Progenitor cell of endocrine pancreas (in vitro differentiated cells): ENCODE measurements at places on chromosomes 3 and 15.

DNA sequence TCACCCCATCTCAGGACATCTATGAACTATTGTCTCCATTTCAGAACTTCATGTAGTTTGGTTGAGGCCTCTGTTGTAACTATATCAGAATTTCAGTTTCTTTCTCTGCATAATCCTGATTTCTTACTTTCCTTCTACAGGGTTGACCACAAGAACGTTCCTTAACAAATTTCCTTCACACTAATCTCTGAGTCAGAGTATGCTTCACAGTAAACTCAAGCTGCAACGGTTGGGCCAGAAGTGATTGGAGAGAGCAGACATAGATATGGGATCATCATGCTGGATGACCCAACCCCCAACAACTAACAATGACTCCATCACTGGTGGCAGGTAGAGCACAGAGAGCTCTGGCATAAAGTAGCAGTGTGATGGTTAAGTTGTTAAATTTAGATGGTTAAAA, 128.8 kb upstream of the OSTN start:
- no peaks in the 10 kb centered on the region for H3K27me3 ChIP-seq
- no peaks in the 10 kb centered on the region for H3K4me1 ChIP-seq
- H3K4me3 ChIP-seq = no peak overlapping the region
- H3K27ac ChIP-seq = no peak overlapping the region
- no peaks in the 10 kb centered on the region for H3K36me3 ChIP-seq

- H3K27me3 ChIP-seq = no peaks in the 10 kb centered on the region
- no peak overlapping the region for H3K27ac ChIP-seq
- no peaks in the 10 kb centered on the region for H3K4me1 ChIP-seq
- no peak overlapping the region for H3K4me3 ChIP-seq
- H3K36me3 ChIP-seq = no peaks in the 10 kb centered on the region
- no peak for DNase-seq
Measured at GRCh38 chr3:24886501-24886900, 391.9 kb upstream of the THRB start.

DNA sequence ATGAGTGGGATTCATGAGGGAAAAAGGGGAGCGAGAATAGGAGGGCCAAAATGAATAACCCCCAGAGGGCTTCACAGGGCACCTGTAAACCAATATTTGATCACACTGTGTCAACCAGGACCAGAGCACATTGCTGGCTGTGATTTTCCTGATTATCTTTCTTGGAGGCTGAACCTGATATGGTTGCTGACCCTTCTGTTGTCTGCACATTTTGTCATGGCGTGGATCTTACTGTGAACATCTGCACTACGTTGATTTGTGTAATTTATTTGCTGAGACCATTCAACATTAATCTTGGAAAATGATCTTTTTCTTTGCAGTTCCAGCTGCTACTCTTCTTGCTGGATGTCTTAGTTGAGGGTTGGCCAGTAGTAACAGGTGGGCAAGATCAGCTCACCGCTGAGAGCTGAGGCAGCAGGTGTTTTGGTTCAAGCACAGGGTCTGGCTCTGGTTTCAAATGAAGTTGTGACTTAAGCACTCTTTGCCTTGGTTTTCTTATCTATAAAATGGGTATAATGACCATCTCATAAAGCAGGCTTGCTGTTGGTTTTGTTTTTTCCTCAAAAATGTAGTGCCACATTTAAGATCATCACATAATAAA, 61.2 kb downstream of the ARHGEF26 start:
- no peak overlapping the region for H3K27ac ChIP-seq
- no peak overlapping the region for H3K4me3 ChIP-seq
- peaks cover 10% of the 10 kb centered on the region for H3K4me1 ChIP-seq
- H3K36me3 ChIP-seq = peaks cover 6% of the 10 kb centered on the region
- no peak for DNase-seq

DNA sequence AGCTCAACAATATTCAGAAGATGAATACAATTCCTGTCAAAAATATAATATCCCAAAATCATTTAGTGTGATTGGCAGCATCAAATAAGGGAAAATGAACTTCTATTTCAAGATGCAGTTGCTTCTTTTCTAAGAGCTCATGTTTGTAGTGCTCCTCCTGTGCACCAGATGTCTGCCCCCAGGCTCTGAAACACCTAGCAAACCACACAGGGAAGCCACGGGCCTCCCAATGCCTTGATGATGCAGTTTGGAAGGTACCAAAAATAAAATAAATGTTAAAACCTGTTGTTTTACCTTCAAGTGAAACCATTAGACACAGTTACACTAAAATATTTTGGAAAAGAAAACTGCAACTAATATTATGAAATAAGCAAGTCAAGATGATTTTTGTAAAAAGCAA, 22.2 kb downstream of the CFAP20DC start:
- DNase-seq = no peak
- H3K27ac ChIP-seq = no peak overlapping the region
- no peaks in the 10 kb centered on the region for H3K36me3 ChIP-seq
- no peaks in the 10 kb centered on the region for H3K27me3 ChIP-seq
- H3K4me1 ChIP-seq = peaks cover 5% of the 10 kb centered on the region

DNA sequence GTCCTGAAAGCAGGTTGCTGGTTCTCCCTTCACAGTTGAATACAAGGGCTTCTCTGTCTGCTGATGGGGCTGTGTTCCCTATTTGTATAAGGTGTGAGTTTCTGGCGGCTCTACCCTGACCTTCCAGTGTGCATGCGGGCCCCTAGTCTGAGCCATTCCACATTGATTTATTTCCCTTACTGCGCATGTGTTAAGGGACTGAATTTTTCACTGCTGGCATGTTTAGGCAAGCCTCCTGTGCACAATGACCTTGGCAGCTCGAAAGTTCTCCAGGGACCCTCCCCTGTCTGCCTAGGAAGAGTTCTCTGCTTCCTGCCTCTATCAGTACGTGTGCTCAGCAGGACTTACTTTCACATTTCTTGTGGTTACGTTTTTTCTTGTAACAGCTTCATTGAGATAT, 11.4 kb downstream of the TRAK1 start:
- H3K27ac ChIP-seq = peak overlapping the region; percentile 89
- no peaks in the 10 kb centered on the region for H3K27me3 ChIP-seq
- peaks cover 15% of the 10 kb centered on the region for H3K36me3 ChIP-seq
- DNase-seq = peak; percentile 16
- H3K4me1 ChIP-seq = peaks cover 14% of the 10 kb centered on the region

DNA sequence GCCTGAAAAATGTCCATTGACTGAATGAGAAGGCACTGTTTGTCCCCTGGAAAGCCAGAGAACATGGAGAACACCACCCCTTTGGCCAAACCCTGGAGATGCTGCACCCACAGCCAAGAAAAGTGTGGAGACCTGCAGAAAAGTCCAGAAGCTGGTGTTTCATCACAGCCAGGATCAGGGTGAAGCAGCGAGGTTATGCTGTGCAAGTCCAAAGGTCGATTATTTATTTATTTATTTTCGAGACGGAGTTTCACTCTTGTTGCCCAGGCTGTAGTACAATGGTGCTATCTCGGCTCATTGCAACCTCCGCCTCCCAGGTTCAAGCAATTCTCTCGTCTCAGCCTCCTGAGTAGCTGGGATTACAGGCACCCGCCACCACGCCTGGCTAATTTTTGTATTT, 5.5 kb upstream of the CTSH start:
- no peak for DNase-seq
- H3K4me1 ChIP-seq = peaks cover 33% of the 10 kb centered on the region
- no peak overlapping the region for H3K27ac ChIP-seq
- H3K36me3 ChIP-seq = no peaks in the 10 kb centered on the region
- peaks cover 10% of the 10 kb centered on the region for H3K27me3 ChIP-seq

GRCh38 chr15:95170561-95171380, 939.4 kb downstream of the MCTP2 start:
- peaks cover 2% of the 10 kb centered on the region for H3K36me3 ChIP-seq
- H3K4me1 ChIP-seq = peaks cover 53% of the 10 kb centered on the region
- H3K4me3 ChIP-seq = peak overlapping the region; percentile 50
- no peak for DNase-seq
- no peaks in the 10 kb centered on the region for H3K27me3 ChIP-seq

DNA sequence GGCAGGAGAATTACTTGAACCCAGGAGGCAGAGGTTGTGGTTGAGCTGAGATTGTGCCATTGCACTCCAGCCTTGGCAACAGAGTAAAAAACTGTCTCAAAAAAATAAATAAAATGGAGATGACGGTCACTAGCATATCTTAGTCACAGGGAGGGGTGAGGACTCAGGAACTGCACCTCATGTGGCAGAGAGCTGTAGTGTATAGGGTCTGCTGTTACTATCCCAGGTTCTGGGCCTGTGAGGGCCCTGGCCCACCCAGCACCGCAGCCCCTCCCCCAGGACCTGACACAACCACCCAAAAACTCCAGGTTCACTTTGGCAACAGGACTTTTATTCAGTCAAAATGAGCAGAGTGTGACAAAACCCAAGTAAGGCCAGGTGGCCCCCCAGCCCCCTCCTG, 22.3 kb downstream of the RNU5B-1 start:
- H3K36me3 ChIP-seq = peaks cover 15% of the 10 kb centered on the region
- no peak for DNase-seq
- H3K4me3 ChIP-seq = no peak overlapping the region
- peaks cover 4% of the 10 kb centered on the region for H3K4me1 ChIP-seq
- no peaks in the 10 kb centered on the region for H3K27me3 ChIP-seq

GRCh38 chr3:134709076-134709475, 58.3 kb upstream of the KY start:
- no peak overlapping the region for H3K4me3 ChIP-seq
- peaks cover 2% of the 10 kb centered on the region for H3K27me3 ChIP-seq
- DNase-seq = no peak
- no peak overlapping the region for H3K27ac ChIP-seq
- H3K4me1 ChIP-seq = no peaks in the 10 kb centered on the region
- no peaks in the 10 kb centered on the region for H3K36me3 ChIP-seq

DNA sequence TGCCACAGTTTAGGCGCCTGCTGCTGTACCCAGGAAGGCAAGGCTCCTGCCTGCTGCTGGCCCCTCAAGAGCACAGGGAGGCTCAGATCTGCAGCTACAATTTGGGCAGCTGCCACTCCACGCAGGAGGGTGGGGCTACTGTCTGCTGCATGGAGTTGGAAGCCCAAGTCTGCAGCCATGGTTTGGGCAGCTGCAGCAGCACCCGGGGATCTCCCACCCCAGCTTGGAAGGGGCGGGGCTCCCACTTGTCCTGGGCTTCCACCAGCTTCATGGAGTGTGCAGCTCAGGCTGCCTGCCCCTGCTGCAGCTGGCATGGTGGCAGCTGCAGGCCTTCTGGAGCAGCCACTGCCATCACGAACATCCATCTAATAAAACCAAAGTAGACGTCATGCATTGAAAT, 512.9 kb downstream of the PYDC2 start:
- no peak overlapping the region for H3K4me3 ChIP-seq
- H3K36me3 ChIP-seq = no peaks in the 10 kb centered on the region
- no peak overlapping the region for H3K27ac ChIP-seq
- H3K4me1 ChIP-seq = no peaks in the 10 kb centered on the region
- H3K27me3 ChIP-seq = no peaks in the 10 kb centered on the region

DNA sequence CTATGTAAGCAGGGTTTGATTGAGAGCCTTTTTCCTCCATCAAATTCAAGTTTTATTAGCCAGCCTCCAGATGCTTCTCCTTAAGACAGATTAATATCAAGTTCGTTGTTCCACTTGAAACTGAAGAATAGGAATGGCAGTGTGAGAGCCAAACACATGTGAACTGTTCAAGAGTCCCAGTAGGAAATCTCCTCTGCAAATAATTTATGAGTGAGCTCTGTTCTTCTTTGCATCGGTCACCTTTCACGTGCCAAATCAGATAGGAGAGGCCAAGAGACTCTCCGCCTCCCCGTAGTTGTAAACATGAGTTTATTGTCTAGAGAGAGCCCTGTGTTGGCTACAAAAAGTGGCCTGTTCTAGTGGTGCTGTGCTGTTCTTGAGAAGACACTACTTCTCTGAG, 372.1 kb upstream of the NR2F2 start:
- H3K4me3 ChIP-seq = no peak overlapping the region
- no peaks in the 10 kb centered on the region for H3K27me3 ChIP-seq
- H3K27ac ChIP-seq = no peak overlapping the region
- DNase-seq = no peak
- no peaks in the 10 kb centered on the region for H3K4me1 ChIP-seq
- peaks cover 3% of the 10 kb centered on the region for H3K36me3 ChIP-seq

DNA sequence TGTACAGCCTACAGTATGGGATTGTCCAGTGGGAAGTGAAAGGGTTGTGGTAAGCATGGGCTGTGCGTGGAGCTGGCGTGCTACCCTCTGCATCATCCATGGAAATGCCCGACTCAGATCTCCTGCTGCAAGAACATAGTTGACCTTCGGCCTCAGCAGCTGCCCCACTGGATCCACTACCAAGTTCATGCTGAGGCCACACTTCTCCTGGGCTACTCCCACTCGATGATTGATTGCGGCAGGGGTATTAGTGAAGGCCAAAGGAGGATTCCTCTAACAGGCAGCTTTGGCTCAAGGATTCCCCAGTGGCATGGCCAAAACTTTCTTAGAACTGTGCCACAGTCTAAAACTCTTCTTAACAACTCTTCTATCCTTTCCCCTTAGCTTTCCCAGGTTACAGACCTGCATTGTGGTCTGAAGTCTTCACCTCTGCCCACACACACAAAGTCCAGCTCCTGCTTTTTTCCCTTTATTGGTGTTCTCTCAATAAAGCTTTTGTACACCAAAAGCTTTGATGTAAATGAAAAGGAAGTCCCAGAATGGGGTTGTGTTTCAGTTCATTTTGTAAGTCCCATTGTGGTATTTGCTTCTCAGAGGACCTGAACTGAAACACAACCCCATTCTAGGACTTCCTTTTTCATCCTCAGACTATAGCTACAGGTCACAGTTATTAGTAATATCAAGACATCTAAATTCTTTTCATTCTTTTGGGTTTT, 4.9 kb upstream of the TBC1D5 start:
- H3K36me3 ChIP-seq = no peaks in the 10 kb centered on the region
- peaks cover 12% of the 10 kb centered on the region for H3K4me1 ChIP-seq
- no peak overlapping the region for H3K4me3 ChIP-seq

DNA sequence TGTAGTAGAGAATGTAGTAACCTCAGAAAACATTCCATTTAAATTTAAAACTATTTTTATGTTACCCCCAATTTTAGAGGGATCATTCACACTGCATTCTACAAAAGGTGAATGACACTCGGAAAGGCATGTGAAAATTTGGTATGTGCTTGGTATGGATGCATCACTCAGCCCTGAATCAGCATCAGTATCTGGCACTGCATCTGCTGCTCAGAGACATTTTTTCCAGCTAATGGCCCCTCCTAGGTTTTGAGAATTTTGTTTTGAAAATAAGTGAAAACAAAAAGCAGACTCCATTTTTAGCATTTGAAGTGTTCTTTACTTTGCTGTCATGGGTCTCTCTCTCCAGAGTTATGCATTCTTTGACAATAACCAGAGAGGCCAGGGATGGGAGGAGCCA, 15.6 kb upstream of the WWTR1 start:
- no peaks in the 10 kb centered on the region for H3K36me3 ChIP-seq
- no peak for DNase-seq
- H3K4me1 ChIP-seq = peaks cover 7% of the 10 kb centered on the region
- peaks cover 3% of the 10 kb centered on the region for H3K27me3 ChIP-seq
- H3K4me3 ChIP-seq = no peak overlapping the region
